ENCODE measurements at places on chromosomes 4 and X.

- no peak for DNase-seq
Observed at GRCh38 chrX:31679861-31680260, 608.0 kb upstream of the FTHL17 start.

DNA sequence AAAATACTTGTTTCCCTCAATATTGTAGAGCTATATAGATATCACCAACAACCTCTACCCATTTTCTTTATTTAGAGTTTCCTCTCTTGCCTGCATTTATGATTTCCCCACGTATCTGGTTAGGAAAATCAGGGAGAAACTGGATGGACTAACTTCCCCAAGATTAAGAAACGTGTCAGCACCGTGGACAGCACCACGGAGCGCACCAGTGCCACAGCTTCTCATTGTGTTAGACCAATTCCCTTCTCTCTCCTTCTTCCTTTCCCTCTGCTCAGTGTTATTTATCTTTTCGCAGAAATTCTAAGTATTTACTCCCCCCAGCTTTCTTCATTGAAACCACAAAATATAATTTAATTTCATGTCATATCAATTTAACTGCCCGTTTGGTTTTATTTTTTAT lies 568.6 kb upstream of the BOD1L1 start:
- DNase-seq: no peak

DNA sequence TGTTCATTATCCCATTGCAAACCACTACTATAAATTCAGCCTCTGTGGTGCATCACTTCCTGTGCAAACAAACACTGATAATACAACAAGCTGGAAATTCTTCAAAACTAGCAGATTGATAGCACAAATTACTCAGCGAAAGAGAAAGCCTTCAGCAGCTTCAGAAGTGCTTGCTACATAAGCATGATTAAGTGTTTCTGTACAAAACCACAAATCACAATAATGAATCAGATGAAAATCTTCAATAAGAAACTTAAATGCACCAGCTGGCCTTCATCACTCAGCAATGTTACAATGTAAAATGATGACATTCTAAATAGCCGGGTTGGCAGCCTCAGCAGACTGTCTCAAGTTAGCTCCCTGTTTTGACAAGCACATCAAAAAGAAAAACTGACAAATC lies 262.2 kb downstream of the SPOCK3 start:
- no peak for DNase-seq

GRCh38 chr4:184273166-184274147 lies 55.8 kb upstream of the ENPP6 start:
- DNase-seq: no peak

- DNase-seq: no peak
Observed at GRCh38 chr4:23934915-23935314, 45.1 kb upstream of the PPARGC1A start.

DNA sequence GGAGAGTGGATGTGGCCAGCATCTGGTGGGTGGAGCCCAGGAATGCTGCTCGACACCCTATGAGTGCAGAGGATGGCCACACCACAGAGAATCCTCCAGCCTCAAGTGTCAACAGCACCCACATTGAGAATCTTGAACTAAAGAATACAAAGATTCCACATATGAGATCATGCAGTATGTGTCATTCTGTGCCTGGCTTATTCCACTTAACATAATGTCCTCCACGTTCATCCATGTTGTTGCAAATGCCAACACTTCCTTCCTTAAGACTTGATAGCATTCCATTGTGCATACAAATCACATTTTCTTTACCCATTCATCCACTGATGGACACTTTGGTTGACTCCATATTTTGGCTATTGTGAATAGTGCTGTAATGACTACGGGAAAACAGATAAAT lies 145.8 kb downstream of the PRKX start:
- no peak for DNase-seq

GRCh38 chr4:48025005-48025404 lies 8.4 kb downstream of the NIPAL1 start:
- no peak for DNase-seq

DNA sequence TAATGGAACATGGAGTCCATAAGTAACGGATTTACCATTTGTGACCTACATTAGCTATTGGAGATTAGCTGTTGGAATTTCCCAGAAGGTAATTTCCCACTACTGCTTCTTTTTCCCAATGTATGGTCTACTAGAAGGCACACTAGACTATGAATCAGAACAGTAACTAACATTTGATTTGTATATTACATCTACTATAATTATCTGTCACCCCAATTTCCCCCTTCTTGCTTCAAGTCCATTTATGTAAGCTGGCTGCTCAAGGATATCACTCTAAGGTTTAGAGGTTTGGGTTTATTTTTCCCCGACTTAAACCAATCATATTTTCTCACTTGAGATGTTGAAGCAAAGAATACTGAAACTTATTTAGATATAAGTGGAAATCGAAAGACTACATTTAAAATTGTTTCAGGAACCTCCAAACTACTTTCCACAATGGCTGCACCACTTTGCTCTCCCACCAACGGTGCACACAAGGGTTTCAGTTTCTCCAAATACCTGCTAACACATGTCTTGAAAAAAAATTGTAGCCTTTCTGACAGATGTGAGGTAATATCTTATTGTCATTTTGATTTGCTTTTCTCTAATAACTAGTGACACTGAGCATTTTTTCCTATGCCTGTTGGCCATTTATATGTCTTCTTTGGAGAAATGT lies 33.3 kb upstream of the H2AZ1 start:
- DNase-seq: no peak

- DNase-seq: no peak
Observed at GRCh38 chr4:67581208-67581857, 22.8 kb downstream of the STAP1 start.

GRCh38 chrX:118756101-118756500 lies 28.7 kb downstream of the IL13RA1 start:
- DNase-seq: no peak

GRCh38 chr4:2497931-2498330 lies 29.0 kb downstream of the RNF4 start:
- no peak for DNase-seq

DNA sequence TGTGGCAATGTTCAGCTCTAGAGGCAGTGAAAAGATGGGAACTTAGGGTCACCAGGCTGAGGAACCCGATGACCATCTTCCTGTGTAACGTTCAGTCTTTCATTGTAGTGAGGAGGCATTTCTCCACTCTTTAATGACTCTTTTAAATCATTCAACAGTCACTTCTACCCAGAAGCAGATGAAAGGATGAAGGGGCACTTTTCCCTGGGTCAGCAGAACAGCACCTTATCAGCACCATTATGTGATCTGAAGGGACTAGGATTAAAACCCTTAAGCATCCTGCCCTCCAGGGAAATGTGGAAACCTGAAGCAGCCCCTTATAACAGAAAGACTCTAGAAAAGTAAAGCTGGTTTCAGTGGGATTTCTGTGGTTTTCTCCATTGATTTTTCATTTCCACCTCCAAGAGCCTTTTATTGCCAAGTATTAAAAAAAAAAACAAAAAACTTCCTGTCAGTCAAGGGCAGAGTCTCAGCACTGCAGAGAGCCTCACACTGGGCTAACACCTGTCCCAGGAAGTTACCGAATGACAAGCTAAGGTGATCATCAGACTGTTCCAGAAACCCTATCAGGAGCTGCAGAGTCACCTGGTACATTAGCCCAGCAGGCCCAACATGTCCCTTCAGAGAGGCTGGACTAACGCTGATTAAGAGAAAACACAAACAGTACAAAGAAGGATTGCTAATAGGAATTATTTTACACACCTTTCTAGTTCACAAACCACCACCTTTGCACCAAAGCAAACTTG lies 185.9 kb downstream of the SHROOM3 start:
- no peak for DNase-seq

DNA sequence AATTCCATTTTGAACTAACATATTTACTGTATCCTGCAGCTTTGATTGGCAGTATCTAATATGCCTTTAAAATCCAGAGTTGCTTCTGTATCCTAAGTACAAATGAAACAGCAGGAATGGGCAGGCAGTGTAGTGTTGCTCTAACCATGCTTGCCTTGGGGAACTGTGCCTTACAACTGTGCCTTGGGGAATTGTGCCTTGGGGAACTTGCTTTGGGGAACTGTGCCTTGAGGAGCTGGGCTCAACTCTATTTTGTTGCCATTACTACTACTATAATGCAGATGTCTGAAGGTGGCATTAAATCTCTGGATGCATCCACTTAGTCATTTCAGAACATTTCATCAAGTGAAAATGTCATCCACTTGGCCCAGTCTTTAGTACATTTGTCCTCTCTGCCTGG lies 6.9 kb downstream of the CXCL3 start:
- DNase-seq: no peak

DNA sequence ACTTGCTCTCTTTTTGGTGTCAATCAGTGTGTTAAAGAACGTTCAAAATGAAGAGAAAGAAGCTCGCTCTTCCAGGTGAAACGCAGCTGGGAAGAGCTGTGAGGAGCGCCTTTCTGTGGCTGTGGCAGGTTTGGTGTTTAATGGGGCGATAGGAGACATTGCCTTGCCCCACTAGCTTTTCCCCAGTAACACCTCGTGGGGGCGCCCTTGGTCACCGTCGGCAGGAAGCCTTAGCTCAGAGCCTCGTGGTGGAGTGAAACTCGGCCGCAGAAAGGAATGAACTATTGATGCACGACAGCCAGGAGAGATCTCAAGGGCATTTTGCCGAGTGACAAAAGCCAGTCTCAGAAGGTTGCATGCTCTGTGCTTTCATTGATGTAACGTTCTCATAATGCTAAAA lies 65.1 kb downstream of the GPR143 start:
- DNase-seq: no peak

- DNase-seq: no peak
Observed at GRCh38 chrX:153623310-153624029, 23.5 kb upstream of the DUSP9 start.

DNA sequence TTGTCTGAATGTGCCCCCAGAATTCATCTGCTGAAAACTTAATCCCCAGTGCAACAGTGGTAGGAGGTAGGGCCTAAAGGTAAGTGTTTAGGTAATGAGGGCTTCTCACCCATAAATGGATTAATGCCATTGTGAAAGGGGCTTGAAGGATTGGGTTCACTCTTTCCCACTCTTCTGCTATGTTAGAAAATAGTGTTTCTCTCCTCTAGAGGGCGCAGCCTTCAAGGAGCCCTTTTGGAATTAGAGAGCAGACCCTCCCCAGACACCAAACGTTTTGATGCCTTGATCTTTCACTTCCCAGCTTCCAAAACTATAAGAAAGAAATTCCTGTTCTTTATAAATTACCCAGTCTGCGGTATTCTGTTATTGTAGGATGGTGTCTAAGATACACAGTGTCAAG lies 706.4 kb downstream of the SMARCA1 start:
- DNase-seq: no peak

DNA sequence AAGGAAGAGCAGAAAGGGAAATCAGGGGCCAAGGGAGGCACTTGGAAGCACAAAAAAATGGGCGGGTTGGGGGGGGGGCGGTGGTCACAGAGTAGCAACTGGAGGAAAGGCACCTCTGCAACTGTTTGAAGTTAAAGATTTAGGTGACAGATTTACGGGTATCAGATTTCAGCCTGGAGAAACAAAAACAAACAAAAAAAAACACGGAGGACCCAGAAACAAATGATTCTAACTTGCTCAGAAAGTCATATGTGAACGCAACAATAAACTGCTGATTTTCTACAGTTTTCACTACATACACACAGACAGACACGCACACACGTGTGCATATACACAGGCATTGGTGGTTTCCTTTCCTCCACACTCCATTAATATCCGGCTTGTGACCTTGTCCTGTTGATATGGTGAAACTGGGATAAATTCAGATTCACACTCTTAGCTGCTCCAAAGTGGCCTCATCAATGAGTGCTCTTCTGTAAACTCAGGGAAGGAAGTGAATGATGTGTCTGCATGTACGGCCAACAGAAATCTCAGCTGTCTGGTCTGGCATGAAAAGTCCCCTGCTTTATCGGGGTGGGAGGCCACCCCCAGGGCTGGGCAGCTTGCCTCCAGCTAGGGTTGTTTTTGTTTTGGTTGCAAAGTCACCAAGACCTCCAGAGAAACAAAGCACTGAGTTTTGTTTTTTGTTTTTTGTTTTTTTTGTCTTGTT lies 54.3 kb downstream of the CHST7 start:
- no peak for DNase-seq

DNA sequence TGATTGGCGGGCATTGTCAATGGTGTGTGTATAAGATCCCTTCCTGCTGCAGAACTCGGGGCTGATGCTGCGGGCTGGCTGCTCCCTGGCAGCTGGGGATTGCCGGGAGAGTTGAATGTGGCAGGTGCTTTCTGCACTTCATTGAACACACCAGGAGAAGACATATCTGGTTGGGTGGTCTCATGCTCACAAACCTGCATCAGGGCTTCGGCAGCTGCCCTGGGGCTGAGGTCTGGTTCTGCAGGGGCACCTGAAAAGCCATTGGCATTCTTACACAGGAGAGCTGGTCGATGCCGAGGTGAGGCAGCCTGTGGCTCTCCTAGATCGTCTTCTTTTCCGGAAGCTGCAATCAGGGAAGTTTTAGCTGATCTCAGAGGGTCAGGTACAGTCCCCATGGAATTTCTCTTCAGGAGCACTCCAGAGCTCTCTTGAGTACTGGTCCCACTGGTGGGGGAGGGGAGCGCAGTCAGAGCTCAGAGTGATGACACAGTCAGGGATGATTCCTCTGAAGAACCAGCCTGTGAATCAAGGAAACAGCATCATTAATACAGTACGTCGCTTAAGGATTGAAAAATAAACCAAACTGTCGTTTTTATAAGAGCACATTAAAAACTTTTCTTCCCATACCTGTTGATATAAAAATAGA lies 57.8 kb downstream of the GPRIN3 start:
- DNase-seq: no peak

- no peak for DNase-seq
Observed at GRCh38 chr4:7335344-7336066, 99.2 kb downstream of the PSAPL1 start.

DNA sequence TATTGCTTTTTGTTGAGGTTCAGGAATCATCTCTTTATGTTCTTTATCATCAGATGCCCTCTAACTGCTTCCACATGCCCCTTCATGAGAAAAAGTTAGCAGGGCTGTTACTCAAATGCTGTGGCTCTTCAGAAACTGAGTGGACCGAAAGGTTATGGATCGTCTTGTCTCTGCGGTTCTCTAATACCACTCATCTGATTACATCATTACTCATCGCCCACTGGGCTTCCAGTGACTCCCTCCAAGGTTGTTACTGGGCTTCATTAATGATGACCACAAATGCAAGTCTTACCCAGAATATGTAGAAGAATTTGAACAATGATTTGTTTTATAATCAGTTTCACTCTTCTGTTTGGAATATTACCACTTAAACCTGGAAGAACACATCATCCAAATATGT lies 67.7 kb downstream of the RWDD4 start:
- DNase-seq: no peak

GRCh38 chr4:173735049-173735448 lies 205.0 kb upstream of the HAND2 start:
- DNase-seq: no peak

DNA sequence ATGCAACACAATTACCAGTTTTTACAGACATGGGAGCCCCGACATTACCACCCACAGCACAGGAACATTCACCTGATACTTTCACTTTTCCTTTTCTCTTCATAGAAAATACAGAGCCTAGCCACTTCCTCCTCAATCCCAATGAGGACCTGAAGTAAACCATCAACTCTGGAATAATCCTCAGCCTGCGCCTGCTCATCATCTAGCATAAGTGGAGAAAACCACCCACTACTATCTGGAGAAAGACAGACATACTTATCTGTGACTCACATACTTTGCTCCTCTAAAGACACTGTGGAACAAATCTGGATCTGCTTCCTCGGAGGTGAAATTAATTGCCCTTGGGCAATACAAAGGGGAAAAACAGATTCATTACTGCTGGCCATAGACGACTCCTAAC lies 47.8 kb downstream of the ZCCHC13 start:
- DNase-seq: no peak

- no peak for DNase-seq
Observed at GRCh38 chr4:10159671-10160070, 43.1 kb upstream of the WDR1 start.
